Progenitor cell of endocrine pancreas (in vitro differentiated cells): ENCODE measurements at places on chromosomes 16 and 17.

- no peak for DNase-seq
Measured at GRCh38 chr16:56776562-56776961, 46.6 kb downstream of the NUP93 start.

GRCh38 chr16:26263406-26263805, 571.6 kb downstream of the HS3ST4 start:
- no peak for DNase-seq

GRCh38 chr17:82375359-82376041, 3.9 kb downstream of the UTS2R start:
- no peak for DNase-seq

- DNase-seq = no peak
Measured at GRCh38 chr17:65638221-65638975, 77.0 kb upstream of the AXIN2 start.

DNA sequence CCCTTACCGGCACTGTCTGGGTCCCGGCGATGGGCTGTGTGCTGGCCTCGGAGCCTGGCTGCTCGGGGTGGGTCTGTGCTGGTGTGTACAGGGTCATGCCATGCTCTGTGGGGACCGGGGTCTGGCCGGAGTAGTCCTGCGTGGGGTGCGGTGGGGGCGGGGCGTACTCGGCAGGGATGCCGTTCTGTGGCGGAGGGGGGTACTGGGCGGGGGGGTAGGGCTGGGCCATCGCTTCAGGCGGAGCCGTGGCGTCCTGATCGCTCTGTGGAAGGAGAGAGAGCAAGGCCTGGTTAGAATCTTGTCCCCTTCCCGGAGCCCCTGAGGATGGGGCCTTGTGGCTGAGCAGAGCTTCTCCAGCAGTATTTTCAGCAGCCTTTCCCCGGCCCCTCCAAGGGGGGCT, 40.9 kb downstream of the ENGASE start:
- no peak for DNase-seq

- DNase-seq = no peak
Measured at GRCh38 chr17:22703204-22703603, 1010.9 kb downstream of the KCNJ18 start.

GRCh38 chr17:7656958-7657609, 6.4 kb downstream of the ATP1B2 start:
- DNase-seq = no peak

GRCh38 chr16:88382491-88383400, at the start of gene ZNF469:
Gene ZNF469, plus strand, starts transcription at chr16:88382959. Its CDS starts 44,512 bp downstream, at chr16:88427471.
- DNase-seq = no peak

DNA sequence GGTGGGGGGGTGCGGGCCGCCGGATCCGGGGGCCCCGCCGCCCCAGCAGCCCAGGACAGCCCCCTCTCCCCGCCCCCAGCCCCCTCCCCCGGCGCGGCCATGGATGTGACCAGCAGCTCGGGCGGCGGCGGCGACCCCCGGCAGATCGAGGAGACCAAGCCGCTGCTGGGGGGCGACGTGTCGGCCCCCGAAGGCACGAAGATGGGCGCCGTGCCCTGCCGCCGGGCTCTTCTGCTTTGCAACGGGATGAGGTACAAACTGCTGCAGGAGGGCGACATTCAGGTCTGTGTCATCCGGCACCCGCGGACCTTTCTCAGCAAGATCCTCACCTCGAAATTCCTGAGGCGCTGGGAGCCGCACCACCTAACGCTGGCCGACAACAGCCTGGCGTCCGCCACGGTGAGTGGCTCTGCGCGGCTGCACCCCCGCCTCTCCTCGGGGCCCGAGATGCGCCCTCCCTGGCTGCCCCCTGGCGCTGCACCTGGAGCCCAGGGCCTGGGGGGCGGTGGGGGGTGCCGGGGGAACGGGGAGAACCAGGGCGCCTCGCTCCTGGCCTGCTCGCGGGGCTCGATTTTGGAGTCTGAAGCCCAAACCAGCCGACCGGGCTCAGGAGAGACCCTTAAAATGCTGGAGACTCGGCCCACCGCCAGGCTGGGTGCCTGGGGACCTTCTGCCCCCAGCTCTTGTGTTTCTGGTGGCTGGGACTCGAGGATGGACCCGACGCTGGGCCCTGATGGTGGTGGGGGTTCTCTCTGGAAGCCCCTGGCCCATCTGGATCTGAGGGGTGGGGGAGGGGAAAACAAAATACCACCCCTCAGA, 744 bp downstream of the CMIP start:
- DNase-seq = peak; percentile 33

DNA sequence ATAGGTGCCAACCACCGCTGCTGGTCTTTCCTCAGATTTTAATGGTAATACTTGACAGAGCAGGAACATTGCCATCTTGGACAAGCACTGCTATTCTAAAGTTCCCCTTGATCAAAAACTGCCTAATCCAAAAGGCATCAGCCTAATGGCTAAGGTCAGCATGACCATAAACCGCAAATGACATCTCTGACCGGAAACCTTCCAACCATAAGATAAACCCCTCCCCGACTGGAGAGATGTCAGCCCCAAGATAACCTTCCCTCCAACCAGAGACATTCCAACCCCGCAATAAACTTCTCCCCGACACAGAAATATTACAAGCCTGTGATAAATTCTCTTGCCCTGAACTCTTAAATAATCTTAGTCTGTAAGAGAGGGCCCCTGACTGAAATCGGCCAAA, 7.4 kb upstream of the DHX40 start:
- no peak for DNase-seq
